ENCODE measurements at places on chromosomes 2 and 18.
A peak's percentile ranks its signal among the peaks of the same experiment; 100 is the strongest.

- DNase-seq: no peak
Observed at GRCh38 chr2:223102040-223102400, 50.0 kb downstream of the KCNE4 start.

DNA sequence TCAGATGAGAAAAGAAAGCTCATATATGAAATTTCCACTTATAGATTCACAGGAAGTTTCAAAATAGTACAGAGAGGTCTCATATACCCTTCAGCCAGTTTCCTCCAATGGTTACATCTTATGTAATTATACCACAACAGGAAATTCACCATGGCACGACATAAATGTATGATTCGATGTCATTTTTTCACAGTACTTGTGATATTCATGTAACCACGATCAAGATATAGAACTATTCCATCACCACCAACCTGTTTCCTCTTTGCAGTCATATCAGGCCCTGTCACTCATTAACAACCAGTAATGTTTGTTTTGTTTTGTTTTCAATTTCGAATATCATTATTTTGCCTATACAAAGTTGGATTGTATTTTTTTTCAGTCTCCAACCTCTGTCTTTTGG lies 314.3 kb upstream of the POU3F3 start:
- no peak for DNase-seq

DNA sequence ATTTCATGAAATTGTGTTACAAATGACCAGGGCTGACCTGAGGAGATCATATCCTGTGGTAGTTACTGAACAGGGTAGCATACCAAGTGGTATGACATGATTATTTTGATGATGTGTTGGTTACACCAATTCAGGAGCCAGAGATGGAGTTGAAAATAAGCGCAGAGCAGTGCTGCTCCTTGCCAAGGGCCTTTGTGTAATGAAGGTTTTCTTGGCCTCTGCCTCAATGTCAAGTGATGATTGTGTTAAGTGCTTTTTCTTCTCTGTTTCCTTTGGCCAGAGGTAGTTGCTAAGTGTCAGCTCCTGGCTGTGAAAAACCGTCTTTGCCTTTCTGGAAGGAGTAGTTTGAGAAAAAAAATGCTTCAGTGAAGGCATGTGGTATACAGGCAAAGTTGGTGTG lies 131.2 kb downstream of the CERS6 start:
- no peak for DNase-seq

- no peak for DNase-seq
Observed at GRCh38 chr2:110843496-110843895, 111.1 kb downstream of the ACOXL start.

DNA sequence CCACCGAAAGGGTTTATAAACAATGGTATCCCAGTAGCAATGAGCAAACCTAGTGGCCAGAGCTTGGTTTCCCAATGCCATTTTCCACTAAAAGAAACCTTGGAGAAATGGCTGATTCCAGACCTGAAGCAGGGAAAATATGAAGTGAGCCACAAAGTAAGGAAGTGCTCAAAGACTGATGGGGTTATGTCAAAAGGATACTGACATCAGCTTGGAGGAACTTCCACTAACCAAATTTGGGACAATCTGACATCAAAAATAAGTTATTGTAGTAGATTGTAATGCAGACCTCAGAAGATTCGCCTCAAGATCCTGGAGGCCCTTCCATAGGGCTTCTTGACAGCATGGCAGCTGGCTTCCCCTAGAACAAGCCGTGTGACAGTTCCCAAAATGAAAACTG lies 79.4 kb upstream of the SP3 start:
- no peak for DNase-seq

DNA sequence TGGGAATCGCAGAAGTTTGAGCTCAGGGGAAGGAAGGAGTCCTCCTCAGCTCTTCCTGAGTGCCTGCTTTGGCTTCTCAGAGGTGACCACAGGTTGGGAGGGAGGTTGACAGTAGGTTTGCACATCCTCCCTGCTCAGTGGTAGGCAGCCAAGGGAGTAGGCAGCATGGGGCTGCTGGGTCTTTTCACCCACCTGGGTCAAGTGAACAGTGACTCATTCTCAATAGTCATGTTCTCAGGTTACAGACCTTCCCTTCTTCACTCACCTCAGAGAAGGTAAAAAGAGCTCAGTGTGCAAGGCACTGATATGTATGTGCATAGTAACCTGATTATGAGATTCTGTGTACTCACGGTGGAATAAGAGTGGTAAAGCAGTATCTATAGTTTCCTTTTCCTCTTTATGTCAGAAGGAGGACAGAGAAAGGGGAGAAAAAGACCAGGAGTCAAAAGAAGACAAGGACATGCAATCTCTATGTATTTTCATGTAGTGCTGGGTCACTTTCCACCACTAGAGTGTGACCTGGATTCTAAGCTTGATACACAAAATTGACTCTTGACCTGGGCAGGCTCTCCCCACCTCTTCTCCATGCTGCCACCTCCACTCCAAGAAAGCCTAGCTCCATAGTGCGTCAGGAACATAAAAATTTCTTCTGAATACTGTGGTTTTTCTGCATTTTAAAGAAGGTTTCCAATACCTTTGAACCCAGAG lies 36.5 kb upstream of the ASNSD1 start:
- DNase-seq: no peak

DNA sequence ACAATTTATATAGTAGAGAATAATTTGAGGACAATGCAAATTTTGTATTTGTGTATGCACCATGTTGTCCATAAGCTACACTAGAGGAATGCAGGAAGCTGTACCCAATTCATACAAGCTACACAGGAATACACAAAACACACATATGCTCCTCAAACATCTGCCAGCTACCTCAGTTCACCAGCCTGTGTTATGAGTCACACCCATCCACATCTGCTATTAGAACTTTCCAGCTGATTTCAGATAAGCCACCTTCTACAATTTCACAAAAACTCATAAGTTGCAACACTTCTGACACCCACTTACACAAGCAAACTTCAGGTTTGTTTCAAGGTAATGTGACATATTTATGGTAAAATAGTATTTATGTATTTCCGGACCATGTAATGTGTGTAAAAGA lies 438.9 kb downstream of the SATB2 start:
- no peak for DNase-seq

GRCh38 chr2:102109016-102109415 lies 33.5 kb upstream of the IL1R1 start:
- no peak for DNase-seq

DNA sequence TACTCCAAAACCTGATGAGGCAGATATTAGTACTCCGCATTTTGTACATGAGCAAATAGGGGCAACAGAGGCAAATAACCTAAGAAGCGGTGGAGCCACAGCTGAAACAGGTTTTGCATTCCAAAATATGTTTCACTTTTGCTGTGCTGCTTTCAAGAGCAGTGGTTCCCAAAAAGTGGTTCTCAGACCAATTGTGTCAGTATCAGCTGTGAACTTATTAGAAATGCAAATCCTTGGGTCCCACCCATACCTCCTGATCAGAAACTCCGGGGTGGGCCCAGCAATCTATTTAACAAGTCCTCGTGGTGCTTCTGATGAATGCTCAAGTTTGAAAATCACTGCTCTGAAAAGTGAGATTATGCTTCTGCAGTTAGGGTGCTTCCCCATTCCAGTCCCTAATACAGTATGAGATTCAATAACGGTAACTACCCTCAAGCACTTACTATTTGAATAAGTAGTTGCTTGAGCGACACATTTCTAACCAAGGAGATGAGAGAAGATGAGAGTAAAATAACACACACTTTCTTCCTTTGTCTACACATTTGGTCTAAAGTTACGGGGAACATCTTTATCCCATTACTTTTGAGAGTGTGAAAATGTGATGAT lies 17.8 kb upstream of the TCF4 start:
- DNase-seq: no peak

GRCh38 chr2:144660518-144661316 lies 140.8 kb upstream of the ZEB2 start:
- DNase-seq: no peak

- no peak for DNase-seq
Observed at GRCh38 chr18:33404244-33404873, 36.2 kb downstream of the CCDC178 start.

GRCh38 chr18:56112013-56112749 lies 524.2 kb upstream of the TCF4 start:
- no peak for DNase-seq

GRCh38 chr2:8022908-8023640 lies 658.8 kb upstream of the ID2 start:
- DNase-seq: no peak

- DNase-seq: no peak
Observed at GRCh38 chr2:226661789-226662545, 137.7 kb downstream of the IRS1 start.

- DNase-seq: no peak
Observed at GRCh38 chr2:239008004-239008403, 160.1 kb downstream of the TWIST2 start.

DNA sequence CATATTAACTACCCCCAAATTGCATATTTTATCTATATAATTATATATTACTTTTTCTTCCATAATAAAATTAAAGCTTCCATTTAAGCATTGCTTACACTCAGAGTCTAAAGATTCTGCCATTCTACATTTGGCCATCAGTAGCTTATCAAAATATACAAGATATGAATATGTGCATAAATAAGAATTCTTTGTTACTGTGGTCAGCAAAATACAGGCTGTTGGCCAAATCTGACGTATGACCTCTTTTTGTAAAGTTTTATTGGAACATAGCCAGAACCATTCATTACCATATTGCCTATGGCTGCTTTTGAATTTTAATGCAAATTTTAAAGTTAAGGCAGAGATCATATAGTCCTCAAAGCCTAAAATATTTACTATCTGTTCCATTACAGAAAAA lies 643.9 kb upstream of the VRK2 start:
- no peak for DNase-seq

DNA sequence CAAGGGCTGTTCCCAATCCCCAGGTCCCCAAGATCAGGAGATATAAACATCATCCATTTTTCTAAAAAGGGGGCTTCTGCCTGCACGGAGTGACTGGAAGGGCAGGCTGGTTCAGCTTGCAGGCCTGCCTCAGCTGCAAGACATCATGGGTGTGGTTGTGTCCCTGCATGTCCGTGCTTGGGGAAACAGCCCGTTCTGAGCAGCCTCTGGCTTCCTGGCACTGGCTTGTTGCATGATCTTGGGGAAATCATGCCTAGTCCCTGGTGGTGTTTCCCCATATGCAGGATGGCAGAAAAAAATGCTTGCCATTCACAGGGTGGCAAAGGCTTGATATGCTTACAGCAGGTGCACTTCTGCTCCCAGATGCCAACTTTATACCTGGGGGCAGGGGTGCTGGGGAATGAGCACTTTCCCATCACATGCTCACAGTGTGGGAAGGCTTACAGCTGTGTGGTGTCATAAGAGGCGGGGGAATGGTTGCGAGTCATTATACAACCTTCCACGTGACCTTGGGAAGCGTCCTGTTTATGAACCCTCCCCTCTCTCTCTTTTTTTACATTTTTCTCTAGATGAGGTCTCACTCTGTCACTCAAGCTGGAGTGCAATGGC lies 7.2 kb downstream of the PCARE start:
- no peak for DNase-seq

GRCh38 chr2:127139766-127140165 lies 32.8 kb upstream of the BIN1 start:
- DNase-seq: no peak

GRCh38 chr18:36536426-36536825 lies 238.9 kb downstream of the FHOD3 start:
- peak; percentile 57 for DNase-seq

DNA sequence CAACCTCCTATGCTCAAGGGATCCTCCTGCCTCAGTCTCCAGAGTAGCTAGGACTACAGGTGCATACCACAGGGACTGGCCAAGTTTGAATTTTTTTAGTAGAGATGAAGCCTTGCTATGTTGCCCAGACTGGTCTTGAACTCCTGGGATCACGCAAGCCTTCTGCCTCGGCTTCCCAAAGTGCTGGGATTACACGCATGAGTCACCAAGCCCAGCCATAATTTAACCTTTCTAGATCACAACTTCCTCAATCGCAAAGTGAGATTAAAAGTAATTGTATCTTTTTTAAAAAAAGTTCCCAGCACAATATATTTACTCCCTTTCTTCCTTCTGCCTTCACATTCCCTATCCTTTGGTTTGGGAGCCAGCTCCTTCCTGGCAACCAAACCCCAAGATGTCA lies 5.8 kb upstream of the PPP1CB start:
- DNase-seq: no peak

- no peak for DNase-seq
Observed at GRCh38 chr2:109538546-109538945, 75.2 kb downstream of the SEPTIN10 start.

GRCh38 chr2:26952374-26952773 lies 18.1 kb upstream of the MAPRE3 start:
- DNase-seq: no peak
